Stimulated activated CD8-positive, alpha-beta memory T cell treated with anti-CD3 and anti-CD28 coated beads, Interleukin-7, amount 100 ng/mL, for 1 hour (primary cell): ENCODE measurements at places on chromosomes 12 and 14.

- no peak for DNase-seq
Measured at GRCh38 chr14:84375235-84375634, 1154.7 kb upstream of the FLRT2 start.

- DNase-seq: no peak
Measured at GRCh38 chr12:113757221-113758002, 208.7 kb downstream of the RBM19 start.

DNA sequence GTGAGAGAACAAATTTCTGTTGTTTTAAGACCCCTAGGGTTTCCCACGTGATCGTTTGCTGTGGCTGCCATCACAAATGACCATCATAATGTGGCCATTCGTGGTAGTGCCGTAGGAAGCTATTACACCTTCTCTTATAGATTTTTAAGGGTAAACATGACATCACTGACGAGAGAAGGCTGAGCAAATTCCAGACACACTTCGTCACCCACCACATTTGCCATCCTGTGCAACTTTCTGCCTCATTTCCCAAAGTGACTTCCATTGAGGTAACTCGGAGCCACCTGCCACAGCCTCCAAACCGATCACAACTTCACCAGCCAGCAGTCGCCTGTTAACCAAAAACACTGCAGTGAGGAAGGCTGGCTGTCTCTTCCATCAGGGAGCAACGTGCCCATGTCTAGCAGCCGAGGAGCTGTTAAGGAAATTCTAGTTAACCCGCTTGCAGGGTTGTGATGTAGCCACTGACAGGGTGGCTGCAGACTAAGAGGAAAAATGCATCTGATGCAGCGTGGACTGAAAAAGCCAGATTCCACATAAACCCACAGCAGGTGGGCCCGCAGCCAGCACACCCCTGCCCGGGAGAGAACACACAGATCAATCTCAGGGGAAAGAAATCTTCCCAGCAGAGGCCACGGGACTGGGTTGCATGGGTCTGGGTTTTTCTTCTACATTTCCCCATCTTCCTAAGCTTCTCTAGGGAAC is 44.6 kb downstream of the CCDC85C start:
- no peak for DNase-seq

GRCh38 chr14:96578619-96579018 is 76.4 kb downstream of the PAPOLA start:
- no peak for DNase-seq

- no peak for DNase-seq
Measured at GRCh38 chr12:92326877-92327276, 181.2 kb upstream of the BTG1 start.

- DNase-seq: no peak
Measured at GRCh38 chr14:88204221-88204620, 118.8 kb downstream of the KCNK10 start.

DNA sequence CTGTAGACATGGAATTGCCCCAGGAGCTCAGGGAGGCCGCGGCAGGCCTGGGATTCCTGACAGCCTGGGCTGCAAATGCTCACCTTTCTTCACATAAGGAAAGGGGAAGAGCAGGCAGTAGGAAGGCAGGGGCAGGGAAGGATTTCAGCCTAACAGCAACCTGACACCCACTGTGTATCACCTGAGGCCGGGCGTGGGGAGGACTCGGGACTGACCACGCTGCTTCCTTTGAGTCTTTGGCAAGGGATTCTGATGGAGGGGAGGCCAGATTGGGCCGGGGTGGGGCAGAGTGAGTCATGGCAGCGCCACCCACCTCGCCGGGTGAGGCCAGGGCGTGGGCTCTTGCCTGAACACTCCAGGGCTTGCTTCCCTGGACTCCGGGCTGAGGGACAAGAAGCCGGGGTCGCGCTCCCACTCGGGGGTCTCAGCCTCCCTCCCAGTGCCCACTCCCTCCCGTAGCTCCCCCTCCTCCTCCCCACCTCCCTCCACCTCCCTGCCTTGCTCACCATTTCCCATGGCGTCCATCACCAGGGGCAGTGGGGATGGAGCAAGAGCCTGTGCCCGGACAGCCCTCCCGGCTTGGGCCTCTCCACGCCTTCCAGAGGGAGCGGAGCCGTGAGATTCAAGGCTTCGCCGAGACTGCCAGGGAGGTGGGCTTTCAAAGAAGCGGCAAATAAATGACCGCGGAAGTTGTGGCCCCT is 247.9 kb upstream of the RTL1 start:
- DNase-seq: no peak

DNA sequence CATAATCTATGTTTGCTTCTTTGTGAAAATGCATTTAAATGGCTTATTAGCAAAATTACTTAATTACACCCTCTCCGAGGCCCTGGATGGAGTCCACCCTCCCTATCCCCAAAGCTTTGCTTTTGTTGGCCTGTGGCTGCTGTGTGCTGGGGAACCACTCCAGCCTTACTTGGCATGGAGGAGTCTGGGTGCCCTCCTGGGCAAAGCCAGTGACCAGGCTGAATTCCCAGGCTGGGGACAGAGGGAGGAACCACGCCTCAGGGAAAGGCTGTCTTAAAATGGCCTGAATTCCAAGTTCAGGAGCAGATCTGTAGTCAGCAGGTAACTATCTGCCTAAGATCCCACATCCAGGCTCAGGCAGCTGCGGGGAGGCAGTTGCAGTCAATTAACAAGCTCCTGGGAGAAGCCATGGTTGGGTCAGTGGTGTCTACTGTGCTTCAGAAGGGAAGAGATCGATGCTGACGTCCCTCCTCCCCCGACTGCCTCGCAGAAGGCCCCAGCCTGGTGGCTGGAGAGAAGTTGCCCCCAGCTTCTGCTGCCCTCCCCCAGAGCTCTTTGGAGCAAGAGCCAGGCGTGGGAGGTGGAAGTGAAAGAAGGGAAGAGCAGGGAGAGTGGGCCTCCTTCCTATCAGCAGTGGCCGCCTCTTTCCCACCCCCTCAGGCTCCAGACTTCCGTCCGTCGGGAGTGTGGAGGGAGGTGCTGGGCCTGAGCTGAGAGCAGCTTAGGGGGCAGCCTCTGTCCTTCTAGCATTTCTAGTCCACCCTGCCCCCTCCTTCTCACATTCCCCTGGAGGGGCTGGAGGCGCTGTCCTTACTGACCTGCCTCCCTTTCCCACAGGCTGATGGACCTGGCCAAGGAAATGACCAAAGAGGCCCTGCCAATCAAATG is 11.3 kb downstream of the VASH1 start:
- DNase-seq: no peak

GRCh38 chr12:25186038-25186787 is 8.7 kb downstream of the DNAI7 start:
- no peak for DNase-seq

GRCh38 chr14:56137849-56138248 is 19.6 kb downstream of the PELI2 start:
- DNase-seq: no peak

GRCh38 chr12:101570047-101570446 is 24.7 kb upstream of the MYBPC1 start:
- no peak for DNase-seq

GRCh38 chr12:3101309-3102024 is 24.3 kb downstream of the TSPAN9 start:
- DNase-seq: no peak

- no peak for DNase-seq
Measured at GRCh38 chr12:92416385-92416812, 270.8 kb upstream of the BTG1 start.

GRCh38 chr12:102977945-102978706 is 20.7 kb downstream of the ASCL1 start:
- no peak for DNase-seq

DNA sequence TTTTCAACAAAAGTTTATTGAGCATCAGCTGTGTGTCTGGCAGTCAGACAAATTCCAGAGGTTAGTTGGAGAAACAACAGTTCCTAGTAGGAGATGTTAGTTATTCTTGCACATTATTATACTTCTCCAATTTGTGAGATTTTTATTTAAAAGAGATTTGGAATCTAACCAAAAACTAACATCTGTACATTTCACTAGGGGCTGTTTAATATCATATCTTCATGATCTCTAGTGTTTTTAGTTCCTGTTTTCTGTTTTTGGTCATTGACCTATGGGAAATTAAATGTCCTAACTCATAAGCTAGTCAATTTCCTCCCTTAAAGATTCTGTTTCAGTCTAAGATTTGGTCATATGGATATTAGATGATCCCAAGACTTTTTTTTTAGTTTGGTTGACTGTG is 34.1 kb upstream of the KLHDC2 start:
- no peak for DNase-seq

DNA sequence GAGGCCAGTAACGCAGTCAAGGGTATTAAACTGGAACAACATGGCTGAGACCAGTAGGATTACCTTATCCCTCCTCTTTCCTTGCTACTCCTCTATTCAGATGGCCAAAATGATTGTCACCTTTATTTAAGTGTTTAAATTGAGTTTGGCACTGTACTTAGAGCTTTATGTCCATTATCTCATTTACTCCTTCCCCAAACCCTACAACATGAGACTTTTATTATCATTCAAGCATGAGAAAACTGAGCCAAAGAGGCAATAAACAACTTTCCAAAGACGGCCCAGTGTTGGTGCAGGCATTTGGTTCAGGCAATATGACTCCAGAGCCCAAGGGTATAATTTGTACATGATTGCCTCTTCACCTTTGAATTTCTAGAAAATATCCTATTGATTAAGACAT is 370.9 kb upstream of the KITLG start:
- DNase-seq: no peak

DNA sequence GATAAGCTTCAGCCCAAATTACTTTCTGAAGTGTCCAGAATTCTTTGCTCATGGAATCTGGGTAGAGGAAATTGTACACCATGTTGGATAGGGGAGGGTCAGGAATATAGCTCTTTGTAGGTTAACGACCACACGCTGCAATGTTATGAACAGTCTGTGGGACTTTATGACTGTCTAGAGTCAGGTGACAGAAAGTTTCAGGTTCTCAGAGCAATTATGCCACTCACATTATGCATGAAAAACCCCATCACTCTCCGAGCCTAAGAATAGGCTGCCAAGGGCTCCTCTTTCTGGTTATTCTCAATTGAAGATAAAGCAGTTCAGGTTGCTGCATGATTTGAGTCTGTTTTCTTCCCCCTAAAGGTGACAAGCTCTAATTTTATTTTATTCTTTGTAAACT is 430.9 kb downstream of the ATP23 start:
- no peak for DNase-seq

DNA sequence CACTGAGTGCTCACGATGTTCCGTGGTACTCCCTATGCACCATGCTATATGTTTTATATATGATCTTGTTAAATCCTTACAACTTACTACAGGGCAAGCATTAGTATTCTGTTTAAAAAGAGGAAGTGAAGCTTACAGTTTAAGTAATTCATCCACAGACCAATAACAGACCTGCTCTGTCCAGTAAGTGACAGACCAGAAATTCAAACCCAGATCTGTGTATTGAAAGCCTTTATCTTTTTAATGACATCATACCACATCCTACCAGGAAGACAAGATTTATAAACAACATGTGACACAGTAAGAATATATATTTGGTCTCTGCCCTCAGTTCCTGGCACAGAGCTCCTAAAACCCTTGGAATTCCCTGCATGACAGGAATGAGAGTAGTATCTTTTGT is 206.5 kb downstream of the STXBP6 start:
- DNase-seq: no peak

- DNase-seq: no peak
Measured at GRCh38 chr12:120207227-120207626, 6.3 kb upstream of the RPLP0 start.

DNA sequence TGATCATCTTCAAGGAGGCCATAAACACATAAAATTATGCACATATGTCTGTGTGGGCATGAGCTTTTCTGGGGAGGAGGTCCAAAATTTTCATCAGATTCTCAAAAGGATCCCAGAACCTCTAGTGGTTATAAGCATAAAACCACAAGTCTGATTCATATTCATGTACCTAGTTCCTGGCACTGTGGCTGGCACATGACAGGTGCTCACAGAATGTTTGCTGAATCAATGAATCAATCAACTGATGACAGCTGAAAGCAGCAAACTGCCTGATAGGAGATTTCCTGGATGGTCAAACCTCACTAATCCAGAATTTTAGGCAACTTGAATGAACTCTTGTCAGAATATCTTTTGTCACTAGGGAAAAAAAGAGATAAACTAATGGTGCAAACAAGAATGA is 13.5 kb upstream of the CMKLR1 start:
- no peak for DNase-seq

DNA sequence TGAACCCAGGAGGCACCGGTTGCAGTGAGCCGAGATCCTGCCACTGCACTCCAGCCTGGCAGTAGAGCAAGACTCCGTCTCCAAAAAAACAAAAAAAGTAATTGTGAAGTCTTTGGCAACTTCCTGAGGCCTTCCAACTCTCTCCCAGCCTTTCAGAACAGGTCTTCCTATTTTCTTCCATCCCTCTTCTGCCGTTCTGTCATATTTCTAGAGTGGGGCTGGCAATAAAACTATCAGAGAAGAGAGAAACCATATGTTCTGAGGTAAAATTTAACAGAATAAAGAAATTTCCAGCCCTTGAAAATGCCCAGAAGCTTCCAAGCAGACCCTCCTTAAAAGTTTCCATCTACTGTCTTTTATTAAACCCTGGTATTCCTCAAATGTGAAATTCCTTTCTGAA is 100.4 kb downstream of the HMGA2 start:
- no peak for DNase-seq

DNA sequence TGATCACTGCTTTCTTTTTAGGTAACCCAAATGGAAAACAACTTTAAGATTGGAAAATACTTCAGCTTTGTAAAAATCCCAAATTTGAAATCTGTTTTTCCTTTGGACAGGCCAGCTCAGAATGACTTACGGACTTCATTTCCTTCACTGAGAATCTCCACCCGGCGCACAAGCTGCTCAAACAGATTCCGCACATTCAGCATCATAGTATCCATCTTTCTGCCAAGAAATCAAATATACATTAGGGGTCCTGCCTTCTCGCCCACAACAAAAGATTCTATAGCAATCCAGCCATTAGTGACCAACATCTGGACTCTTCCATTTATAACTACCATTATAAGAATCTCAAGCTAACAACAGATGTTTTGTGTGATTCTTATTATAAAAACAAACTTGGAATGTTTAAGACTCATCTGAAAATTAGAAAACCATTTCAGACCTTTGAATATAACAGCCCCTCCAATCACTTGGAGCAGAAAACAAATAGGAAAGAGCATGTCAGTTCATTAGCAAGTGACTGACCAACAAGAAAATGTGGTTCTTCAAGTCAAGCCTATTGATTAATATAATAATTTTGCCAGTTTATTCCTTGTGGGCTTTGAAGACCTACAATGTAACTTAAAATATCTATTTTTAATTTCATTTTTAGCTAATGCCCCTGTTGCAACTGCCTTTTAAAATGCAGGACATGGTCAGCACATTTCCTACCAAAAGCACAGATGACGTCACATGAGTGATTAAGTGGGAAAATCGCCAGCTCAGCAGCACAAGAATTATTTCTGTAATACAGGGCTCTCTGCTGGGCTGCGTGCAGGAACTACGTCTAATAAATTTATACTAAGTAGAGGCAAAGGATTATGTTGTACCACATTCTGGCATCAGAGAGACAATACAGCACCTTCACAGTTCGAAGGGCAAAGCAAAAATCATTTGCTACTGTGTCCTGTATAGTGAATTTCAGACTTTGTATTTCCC is 8.5 kb downstream of the RACGAP1 start:
- no peak for DNase-seq

GRCh38 chr12:27361372-27361771 is 28.7 kb downstream of the BMAL2 start:
- no peak for DNase-seq
